Activated CD4-positive, alpha-beta T cell treated with anti-CD3 and anti-CD28 coated beads, Interleukin-2, amount 10 ng/mL, durations not matched to agents 7 days and 5 days (primary cell): ENCODE measurements at places on chromosomes 7 and 10.

- no peaks in the 10 kb centered on the region for H3K27me3 ChIP-seq
- no peak overlapping the region for H3K27ac ChIP-seq
- DNase-seq = no peak
Measured at GRCh38 chr10:92200564-92200963, 90.3 kb downstream of the CPEB3 start.

DNA sequence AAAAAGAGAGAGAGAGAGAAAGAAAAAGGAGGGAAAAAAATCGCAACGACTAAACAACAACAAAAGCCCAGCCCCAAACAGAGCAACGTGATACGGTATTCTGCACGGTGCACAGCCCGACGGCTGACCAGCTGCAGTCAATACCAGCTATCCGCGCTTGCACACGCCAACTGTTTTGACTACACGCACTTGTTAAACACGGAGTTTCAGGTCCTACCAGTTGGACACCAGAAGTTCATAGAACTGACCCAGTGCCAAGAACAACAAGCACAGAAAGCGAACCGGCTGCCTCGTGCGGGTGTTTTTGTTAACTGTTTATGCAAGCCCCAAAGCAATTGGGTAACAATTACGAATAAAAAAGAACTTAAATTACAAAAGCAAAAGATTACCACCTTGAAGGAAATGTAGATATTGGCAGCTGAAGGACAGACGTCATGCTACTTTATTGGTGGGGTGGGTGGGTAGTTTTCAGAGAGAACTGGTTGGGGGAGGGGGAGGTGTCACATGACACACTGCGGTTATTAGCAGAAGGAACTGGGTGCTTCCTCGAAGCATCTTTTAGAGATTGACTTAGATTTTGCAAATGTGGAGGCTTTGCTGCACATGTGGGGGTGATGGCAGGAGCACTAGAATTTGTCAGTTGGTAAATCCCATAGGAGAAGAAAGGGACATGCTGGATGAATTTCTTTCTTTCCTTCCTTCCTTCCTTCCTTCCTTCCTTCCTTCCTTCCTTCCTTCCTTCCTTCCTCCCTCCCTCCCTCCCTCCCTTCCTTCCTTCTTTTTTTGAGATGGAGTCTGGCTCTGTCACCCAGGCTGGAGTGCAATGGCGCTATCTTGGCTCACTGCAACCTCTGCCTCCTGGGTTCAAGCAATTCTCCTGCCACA lies 110.6 kb upstream of the EFCAB10 start:
- peak overlapping the region; percentile 79 for H3K4me3 ChIP-seq
- no peaks in the 10 kb centered on the region for H3K27me3 ChIP-seq
- H3K27ac ChIP-seq = peak overlapping the region; percentile 98
- H3K4me1 ChIP-seq = peaks cover 51% of the 10 kb centered on the region
- H3K36me3 ChIP-seq = peaks cover 16% of the 10 kb centered on the region
- DNase-seq = peak; percentile 67

DNA sequence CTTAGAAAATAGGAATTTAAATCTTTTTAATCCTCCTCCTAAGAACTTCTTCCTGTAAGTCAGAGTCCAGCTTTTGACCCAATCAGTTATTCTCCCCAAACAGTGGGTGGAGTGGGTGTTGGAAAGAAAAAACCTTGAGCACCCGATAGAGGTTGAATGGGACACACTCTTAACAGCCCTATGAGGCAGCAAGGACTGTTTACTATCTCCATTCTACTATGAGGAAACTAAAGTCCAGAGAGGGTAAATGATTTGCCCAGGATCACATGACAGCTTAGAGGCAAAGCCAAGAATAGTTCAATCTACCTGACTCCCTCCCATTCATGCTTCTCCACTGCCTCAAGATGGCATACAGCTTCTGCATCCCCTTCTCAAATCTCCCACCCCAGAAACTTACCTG lies 57.6 kb upstream of the SLC35B4 start:
- H3K27me3 ChIP-seq = peaks cover 6% of the 10 kb centered on the region
- H3K36me3 ChIP-seq = no peaks in the 10 kb centered on the region
- DNase-seq = no peak

GRCh38 chr10:8800426-8800825 lies 745.9 kb downstream of the GATA3 start:
- no peak for DNase-seq
- no peak overlapping the region for H3K27ac ChIP-seq
- H3K27me3 ChIP-seq = no peaks in the 10 kb centered on the region

DNA sequence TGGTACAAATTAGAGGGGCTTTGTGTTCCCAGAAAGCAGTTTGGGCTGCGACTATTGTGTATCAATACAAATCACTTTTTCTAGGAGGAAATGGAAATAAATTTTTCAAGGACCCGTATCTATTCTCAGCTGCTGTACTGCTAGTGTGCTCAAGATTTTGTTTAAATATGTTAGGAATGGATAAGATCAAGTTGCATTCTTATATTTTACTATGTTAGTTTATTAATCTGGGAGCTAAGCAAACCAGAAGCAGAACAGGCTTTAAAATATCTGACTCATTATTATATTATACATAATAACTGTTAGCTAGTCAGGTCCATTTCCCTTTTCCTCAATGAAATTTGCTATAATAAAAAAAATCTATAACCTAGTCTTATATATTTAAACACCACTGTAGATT lies 11.1 kb upstream of the GLCCI1 start:
- no peak for DNase-seq
- H3K27ac ChIP-seq = no peak overlapping the region
- no peaks in the 10 kb centered on the region for H3K27me3 ChIP-seq
- H3K36me3 ChIP-seq = peaks cover 4% of the 10 kb centered on the region

DNA sequence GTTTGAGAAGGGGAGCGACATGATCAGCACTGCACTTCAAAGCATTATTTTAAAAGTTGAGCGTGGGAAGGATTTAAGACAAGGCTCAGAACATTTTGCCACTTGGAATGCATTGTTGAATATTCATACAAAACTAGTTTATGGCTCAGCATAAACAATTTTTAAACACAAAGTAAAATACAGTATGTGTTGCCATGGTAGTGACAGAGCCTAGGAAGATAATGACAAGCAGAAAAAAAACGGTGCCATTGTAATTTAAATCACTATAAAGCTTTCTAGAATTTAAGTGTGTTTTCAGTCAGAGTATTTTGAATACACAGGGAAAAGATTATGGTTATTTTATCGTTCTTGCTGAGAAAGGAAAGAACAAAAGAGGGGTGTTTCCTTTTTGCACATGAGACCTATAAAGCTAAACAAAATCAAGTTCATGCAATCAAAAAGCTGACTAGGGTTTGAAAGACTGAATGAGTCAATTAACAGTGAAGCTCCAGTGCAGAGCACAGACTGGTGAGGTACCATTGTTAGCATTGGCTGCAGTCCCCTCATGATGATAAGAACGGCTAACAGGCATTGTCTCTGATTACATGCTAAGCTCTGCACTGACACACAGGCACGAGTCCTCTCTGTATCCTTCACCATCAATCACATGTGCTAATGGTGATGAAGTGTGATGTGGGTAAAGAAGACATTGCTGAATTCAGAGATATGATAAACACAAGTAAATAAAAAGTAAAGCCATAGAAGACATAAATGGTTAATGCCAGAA lies 181.9 kb upstream of the VSTM2A start:
- no peaks in the 10 kb centered on the region for H3K27me3 ChIP-seq
- no peak for DNase-seq
- no peak overlapping the region for H3K27ac ChIP-seq
- no peak overlapping the region for H3K4me3 ChIP-seq
- no peaks in the 10 kb centered on the region for H3K36me3 ChIP-seq

DNA sequence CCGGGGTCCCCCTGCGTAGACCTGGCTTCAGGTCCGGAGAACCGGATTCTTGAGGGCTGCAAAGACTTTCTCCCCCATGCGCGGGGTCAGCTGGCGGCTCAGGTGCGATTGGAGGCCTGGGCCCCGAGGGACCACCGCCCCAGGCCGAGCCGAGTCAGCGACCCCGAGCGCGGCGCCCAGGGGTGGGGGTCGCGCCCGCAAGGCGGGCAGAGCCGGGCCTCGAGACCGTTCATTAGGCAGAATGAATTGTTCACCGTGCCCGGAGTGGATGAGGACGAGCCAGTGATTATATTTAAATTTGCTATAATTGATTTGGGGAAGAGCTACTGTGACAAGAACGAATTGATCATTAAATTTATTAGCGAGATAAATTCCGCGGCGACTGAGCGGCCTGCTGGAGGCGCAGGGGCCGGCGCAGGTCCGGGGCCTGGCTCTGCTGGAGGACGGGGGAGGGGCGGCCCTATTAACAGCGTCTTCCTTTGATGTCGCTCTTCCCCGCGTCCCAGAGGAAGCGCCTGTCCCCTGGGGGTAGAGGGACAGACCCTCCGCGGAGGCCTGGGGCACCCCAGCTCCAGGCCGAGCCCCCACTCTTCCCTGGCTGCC lies 7.5 kb downstream of the MNX1 start:
- H3K4me3 ChIP-seq = no peak overlapping the region
- H3K27ac ChIP-seq = no peak overlapping the region
- H3K4me1 ChIP-seq = peaks cover 25% of the 10 kb centered on the region
- peaks cover 2% of the 10 kb centered on the region for H3K36me3 ChIP-seq
- peaks cover 71% of the 10 kb centered on the region for H3K27me3 ChIP-seq
- DNase-seq = no peak

- no peaks in the 10 kb centered on the region for H3K27me3 ChIP-seq
- H3K36me3 ChIP-seq = no peaks in the 10 kb centered on the region
- H3K27ac ChIP-seq = no peak overlapping the region
- H3K4me1 ChIP-seq = peaks cover 4% of the 10 kb centered on the region
- H3K4me3 ChIP-seq = no peak overlapping the region
- DNase-seq = peak; percentile 76
Measured at GRCh38 chr10:34638406-34639054, 176.6 kb downstream of the PARD3 start.
